Activated CD4-positive, alpha-beta memory T cell treated with anti-CD3 and anti-CD28 coated beads, Interleukin-2, amount 10 ng/mL, durations not matched to agents 7 days and 5 days (primary cell): ENCODE measurements at places on chromosomes 16 and 17.

DNA sequence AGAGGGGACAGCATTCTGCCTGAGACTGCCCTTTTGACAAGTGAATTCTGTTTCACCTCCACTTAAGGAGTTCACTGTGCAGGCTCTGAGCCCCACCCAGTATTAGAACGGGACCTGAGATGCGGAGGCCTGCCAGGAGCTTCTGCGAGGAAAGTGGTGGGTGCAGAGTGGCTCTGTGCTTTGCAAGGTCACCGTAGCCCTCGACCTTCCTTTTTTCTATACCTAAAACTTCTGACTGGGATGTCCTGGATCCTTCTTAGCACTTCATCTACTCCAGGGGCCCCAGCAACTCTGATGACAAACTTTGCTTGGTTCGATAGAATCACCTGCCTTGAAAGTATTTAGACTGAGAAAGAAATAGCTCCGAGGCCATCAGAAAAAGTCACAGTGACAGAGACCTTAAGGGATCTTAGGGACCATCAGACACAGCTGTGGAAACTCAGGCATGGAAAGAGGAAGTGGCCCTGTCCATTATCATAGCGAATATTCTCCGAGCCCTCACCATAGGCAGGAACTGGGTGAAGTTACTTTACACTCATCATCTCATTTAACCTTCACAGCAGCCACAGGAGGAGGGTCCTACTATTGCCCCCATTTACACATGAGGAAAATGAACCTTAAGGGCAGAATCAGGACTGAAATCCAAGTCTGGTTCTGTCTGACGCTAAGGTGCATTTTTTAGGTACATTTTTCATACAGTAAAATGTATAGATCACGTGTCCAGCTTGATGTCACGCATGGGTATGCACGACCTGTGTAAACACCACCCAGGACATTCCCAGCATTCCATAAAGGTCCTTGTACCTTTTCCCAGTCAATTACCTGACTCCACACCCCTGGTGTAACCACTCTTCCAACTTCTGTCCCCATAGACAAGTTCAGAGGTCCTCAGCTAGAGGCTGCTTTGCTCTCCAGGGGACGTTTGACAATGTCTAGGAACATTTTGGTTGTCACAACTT, 676 bp upstream of the KRT13 start:
- DNase-seq, result no peak

DNA sequence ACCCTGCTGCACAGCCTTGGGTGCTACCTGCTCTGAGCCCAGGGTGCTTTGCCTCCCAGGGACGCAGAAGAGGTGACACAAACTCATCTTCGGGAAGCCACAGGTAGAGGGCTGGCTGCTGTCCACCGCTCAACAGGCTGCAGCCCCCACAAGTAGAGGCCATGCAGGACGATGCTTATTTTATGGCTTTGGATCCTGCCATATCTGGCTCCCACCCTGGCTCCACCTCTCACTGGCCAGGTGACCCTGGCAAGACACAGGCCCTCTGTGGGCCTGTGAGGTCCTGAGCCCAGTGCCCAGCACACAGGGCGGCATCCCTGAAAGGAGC, 11.3 kb upstream of the BCAR1 start:
- no peak for DNase-seq

GRCh38 chr17:45763182-45763581, 20.9 kb upstream of the CRHR1 start:
- no peak for DNase-seq

DNA sequence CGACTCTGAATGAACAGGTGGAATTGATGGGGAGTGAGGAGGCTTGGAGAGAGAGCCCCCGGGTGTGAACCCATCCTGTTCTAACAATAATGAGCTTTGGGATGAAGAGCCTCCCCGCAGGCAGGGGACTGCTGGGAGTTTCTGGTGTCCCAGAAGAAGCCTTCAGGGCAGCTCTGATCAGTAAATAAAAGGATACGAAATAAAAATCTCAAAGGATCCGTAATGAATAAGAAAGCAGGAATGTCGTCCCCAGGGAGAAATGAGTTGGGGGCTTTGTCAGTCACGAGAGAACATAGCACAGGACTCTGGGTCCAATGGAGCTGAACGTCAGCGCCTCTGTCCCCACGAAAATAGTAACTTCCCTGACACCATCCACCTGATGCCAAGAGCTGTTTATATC, 113.4 kb downstream of the PITPNC1 start:
- DNase-seq, result no peak

- DNase-seq, result no peak
Measured at GRCh38 chr17:80722661-80723060, 178.0 kb downstream of the RPTOR start.

DNA sequence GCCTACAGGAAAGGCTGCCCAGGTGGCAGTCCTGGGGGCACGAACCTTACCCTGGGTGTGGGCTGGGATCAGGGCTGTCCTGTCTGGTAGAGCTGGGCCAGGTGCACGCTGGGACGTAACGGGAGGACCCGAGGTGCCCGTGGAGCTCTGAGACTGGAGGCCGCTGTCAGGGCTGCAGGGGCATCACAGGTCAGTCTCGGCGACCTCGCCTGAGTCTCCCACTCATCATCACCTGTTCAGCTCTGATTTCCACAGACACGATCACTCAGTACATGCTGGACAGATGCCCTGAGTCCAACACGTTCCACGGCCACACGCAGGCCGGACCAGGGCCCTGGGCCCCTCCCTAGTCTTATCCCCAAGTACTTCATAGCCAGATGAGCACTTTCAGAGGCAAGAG, 4.7 kb upstream of the CD300C start:
- no peak for DNase-seq

- DNase-seq, result no peak
Measured at GRCh38 chr16:66662445-66663194, 33.9 kb downstream of the CMTM4 start.

- no peak for DNase-seq
Measured at GRCh38 chr17:10091046-10091445, 107.4 kb downstream of the GAS7 start.

GRCh38 chr16:48188449-48189102, 32.8 kb upstream of the ABCC12 start:
- DNase-seq, result no peak

DNA sequence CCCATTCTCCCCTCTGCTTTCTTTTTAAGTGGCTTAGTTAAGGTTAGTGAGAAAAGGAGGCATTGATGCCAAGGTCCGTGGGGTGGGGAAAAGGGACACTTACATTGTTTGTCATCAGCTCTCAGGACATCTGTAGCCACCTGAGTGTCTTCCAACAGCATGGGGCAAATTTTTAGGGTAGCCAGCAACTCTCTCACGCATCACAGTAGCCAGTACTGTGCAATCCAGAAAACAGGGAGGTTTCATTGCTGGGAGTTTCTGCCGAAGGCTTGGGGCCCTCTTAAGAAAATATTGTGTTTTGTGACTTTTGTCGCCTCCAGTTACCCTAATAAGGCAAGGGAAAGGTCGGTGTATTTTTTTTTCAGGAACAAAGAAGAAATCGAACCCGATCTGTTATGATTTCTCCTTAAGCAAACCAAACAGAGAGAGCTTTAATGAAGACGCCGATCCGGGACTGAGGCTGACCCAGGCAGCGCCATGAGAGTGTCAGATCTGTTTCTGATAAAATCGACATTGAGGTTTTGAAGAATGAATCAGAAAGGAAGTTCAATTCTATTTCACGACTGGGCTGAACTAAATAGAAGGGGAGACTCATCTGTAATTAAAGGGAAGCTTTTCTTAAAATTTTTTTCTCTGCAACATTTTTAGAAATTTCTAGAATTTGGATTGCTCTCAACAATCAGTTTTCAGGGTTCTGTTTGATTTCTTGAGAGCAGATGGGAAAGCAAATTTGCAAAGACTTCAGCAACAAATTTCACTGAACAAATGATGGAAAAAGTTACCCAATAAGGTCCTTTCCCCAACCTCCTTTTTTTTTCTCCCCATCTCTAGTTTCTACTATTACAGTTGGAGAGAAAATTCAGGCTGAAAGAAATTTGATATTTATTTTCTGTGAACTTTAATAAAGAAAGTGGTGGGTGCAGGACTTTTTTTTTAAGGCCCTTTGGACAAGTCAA, 144.7 kb upstream of the IRX3 start:
- DNase-seq, result no peak

DNA sequence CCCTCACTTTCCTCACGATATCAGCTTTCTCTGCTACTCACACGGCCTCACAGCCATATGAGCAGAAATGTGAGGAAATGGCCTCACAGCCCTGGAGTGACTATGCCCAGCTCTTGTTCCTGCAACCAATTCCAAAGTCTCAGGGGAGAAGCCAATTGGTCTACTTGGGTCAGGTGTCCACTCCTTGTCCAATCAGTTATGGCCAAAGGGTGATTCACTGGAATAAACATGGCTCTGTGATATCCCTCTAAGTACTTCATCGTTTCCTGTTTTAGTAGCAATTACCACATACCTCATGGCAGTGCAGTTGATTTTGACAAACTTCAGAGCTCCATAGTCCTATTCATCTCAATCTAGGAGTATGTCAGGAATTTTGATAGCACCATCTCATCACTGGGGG, 195.4 kb downstream of the KATNIP start:
- DNase-seq, result no peak

DNA sequence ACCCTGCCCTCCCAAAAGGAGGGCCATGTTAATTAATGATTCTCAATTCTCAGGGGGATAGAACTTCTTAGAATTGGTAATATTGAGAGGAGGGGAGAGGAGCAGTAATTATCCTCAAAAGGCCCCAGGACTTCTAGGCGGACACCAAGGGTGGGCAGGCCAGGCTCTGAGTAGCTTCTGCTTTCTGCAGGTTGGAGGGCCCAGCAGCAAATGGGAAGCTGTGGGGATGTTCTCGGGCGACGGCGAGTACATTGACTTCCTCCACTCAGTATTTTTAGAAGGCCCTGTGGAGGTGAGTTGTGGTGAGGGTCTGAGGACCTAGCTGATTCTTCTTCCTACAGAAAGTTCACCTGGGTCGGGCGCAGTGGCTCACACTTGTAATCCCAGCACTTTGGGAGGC, 57.5 kb downstream of the DNAH2 start:
- DNase-seq, result no peak

DNA sequence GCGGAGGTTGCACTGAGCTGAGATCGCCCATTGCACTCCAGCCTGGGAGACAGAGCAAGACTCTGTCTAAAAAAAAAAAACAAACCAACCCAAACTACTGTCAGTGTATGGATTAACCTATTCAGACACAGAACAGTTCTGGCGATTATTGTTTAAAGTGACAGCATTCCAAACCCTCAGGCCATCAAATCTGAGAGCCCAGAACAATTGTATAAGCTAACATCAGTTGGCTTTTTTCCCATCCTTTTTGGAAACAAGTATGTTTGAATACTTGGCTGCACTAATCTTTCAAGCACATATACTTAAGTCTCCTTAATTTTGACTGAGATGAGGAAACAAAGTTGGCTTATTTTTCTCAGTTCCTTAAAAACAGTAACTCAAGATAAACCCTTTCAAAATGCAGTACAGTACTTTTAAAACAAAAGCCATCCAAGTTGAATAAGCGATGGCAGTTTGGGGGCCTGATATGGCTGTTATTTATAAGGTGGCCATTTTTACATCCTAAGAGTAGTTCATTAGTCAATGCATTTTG, 1.4 kb downstream of the ZSWIM7 start:
- DNase-seq, result no peak

GRCh38 chr17:75641343-75641742, 8.1 kb downstream of the SMIM5 start:
- DNase-seq, result no peak

GRCh38 chr16:79839466-79840341, 239.2 kb upstream of the MAF start:
- DNase-seq, result no peak

DNA sequence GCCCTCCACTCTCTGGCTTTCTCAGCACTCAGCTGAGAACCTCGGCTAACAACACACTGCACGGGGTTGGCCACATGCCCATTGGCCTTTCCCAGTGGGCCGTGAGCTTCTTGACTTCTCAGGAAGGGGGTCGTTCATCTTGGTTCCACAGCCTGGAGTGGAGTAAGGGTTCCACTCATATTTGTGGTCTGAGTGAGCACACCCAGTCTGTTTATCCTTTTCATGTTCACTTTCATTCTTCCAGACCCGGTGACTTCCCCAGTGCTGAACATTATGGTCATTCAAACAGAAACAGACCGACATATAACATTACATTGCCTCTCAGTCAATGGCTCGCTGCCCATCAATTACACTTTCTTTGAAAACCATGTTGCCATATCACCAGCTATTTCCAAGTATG, 8.2 kb downstream of the MILR1 start:
- no peak for DNase-seq

DNA sequence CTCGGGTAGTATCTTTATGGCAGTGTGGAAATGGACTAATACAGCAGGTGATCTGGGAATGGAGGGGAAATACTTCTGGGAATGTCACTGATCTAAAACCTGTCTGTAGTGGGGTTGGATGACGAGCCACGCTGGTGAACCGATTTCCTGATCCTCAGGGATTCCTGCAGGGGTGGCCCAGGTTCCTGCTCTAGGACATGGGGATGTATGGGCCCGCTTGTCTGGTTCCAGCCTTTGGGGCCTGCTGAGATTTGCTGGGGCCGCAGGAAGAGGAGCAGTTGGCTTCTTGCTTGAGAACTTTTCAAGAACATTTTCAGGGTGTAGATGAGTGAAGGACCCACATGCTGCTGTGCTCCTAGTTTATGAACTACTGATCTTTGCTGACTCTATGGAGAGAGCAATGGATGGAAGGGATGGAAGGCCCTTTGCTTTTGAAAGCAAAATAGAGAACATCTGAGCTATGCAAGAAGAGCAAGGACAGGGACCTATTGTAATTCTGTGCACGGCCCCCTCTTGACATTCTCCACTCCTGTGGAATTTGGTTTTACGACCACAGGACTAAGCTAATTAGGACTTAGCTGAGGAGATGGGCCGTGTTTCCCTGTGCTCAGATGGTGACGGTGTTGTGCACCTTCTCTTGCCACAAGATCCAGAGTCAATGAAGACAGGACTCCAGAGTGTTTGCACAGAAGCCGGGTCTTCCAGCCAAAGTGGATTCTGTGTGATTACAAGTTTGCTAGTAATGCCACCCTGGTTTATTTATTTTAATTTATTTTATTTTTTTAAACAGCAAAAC, 90.5 kb downstream of the SEC14L1 start:
- no peak for DNase-seq

DNA sequence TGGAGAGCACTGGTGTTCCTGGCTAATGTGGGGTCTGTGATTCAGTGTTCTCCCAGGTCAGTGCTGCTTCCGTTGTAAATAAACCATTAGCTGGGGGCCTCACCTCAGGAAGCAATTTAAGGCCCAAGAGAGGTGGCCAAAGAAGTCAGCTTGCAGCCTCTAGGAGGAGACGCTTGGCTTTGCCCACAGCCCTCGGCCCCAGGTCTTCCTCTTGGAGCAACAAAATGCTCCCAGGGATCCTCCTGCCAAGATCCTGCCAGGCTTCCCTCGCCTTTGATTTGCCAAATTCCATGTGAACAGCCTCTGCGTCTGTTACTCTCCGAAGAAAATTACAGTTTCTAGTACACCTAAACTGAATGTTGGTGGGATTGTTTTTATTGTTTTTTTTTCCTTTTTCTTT, 62.4 kb upstream of the TBX2 start:
- DNase-seq, result no peak

- no peak for DNase-seq
Measured at GRCh38 chr17:9105068-9105868, 84.0 kb downstream of the NTN1 start.

DNA sequence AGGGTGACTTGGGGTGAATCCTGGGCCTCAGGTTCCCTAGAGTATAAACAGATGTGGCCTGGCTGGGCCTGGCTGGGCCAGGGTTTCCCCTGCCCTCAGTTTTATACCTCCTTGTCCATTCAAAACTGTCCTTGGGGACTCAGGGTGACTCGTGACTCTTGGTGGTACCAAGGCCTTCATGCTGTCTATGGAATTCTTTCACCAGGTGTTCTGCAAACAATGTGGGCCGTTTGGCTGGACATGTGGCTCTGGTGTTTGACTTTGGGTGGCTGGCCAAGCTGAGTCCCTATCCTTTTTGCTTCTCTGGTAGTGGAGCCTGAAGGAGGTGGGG, 3.3 kb downstream of the GPT2 start:
- no peak for DNase-seq

GRCh38 chr17:72189768-72190593, 69.2 kb downstream of the SOX9 start:
- no peak for DNase-seq
